Ovary (tissue), 10 donors: ENCODE measurements at places on chromosomes 6 and 20. TPM values are rescaled to one million over a fixed set of nuclear protein-coding genes. Genes with fewer than 3 reads are reported as not detected.
A peak's percentile ranks its signal among the peaks of the same experiment; 100 is the strongest.

The FAM209B gene
- 0.37 TPM for total RNA-seq

GRCh38 chr6:108106261-108106660 is 31.7 kb upstream of the OSTM1 start:
- no peak overlapping the region for H3K4me3 ChIP-seq
- H3K4me1 ChIP-seq, result no peaks in the 10 kb centered on the region
- H3K36me3 ChIP-seq, result no peaks in the 10 kb centered on the region
- DNase-seq, result no peak

- DNase-seq, result no peak
- H3K36me3 ChIP-seq, result no peaks in the 10 kb centered on the region
- no peak overlapping the region for H3K4me3 ChIP-seq
- H3K27ac ChIP-seq, result no peak overlapping the region
- H3K4me1 ChIP-seq, result no peaks in the 10 kb centered on the region
Measured at GRCh38 chr20:37915434-37915787, 12.5 kb downstream of the VSTM2L start.

DNA sequence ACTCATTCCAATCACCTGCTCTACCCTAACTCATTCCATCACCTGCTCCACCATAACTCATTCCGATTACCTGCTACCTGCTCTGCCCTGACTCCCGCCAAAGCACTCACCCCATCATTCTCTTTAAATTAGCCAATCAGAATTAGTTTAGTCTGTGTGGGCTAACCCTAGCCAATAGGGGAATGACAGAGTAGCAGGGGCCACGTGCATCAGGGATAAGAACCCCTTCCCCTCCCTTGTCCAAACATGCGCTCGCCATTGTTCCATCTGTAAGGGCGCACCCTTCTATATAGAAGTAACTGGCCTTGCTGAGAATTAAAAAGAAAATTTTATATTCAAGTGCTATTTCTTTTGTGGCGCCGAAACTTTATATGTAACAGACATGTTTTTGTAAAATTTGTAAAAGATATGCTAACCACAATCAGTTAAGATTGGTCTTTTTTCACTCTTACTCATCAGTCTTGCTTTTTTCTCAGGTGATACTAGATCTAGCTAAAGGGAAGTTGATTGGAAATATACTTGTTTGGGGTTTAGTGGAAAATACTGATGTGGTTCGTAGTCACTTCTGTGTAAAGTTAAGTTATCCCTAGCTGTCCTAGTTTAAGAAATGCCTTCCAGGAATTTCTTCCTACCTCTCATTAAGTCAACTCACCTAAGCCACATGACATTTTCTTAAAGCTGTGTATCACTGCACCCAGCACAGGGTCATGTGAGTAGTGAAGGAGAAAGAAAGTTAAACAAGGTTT is 16.5 kb downstream of the RTN4IP1 start:
- no peaks in the 10 kb centered on the region for H3K4me1 ChIP-seq
- H3K4me3 ChIP-seq, result no peak overlapping the region
- no peak for DNase-seq
- no peaks in the 10 kb centered on the region for H3K36me3 ChIP-seq
- H3K27me3 ChIP-seq, result no peaks in the 10 kb centered on the region

- H3K36me3 ChIP-seq, result no peaks in the 10 kb centered on the region
- H3K27me3 ChIP-seq, result no peaks in the 10 kb centered on the region
- peak overlapping the region; percentile 50 for H3K27ac ChIP-seq
- peak; percentile 59 for DNase-seq
- peaks cover 2% of the 10 kb centered on the region for H3K4me1 ChIP-seq
- peak overlapping the region; percentile 56 for H3K4me3 ChIP-seq
Measured at GRCh38 chr6:28863604-28864325, 60.0 kb downstream of the TRIM27 start.

DNA sequence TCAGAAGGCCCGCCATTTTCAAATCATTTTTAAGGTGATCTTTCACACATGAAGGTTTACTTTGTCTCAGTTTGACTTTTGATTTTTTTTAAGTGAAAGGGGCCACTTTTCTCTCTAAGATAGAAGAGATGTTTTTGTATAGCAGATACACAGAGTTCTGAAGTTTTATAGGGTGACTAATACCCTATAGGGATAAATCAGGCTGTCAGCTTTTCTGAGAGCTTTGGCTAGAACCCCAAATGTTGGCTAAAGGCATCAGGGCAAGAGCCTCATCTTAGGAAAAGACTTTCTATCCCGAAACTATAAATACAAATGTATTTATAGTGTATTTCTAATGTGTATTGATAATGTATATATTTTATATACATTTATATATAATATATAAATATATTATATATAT is 181.4 kb downstream of the TBX18 start:
- no peak overlapping the region for H3K27ac ChIP-seq
- no peak overlapping the region for H3K4me3 ChIP-seq
- H3K4me1 ChIP-seq, result no peaks in the 10 kb centered on the region
- no peak for DNase-seq
- no peaks in the 10 kb centered on the region for H3K27me3 ChIP-seq
